ENCODE measurements at places on chromosomes 5 and 9.

GRCh38 chr9:70347046-70347445, 67.4 kb downstream of the KLF9 start:
- DNase-seq: no peak

DNA sequence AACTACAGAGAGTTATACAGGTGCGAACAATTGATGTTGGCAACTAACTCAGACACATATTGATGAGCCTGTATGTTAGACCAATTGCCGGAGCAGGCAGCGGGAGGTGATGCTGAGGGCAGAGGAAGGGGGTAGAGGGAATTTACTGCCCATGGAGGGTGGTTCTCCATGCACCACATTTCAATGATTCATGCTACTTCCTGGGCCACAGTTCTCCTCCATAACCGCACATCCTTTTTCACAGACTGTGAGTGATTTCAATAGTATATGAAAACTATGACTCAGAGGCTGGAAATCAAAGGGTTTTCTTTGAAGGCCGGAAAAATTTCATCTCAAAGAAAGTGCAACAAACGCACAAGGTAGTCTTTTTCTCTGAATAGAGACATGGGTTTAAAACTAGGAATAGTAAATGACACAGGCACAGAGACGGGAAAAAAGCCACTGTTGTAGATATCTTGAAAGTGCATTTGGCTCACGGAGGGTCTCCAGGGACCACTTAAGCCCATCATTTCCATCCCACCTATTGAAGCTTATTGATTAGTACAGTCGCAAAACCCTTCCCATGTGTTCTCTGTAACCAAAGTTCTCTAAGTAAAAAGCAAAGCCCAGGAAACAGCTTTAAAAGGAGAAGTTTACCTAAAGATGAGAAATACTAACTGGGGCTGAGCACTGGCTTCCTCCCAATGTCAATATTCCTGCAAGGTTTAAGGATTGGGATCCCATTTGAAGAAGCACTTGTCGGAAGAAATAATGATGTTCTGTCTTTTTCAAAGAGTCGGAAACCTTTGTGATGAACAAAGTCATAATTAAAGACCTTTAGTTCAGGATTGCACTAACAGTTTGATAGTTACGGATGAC, 28.0 kb upstream of the ADAM19 start:
- no peak for DNase-seq

- DNase-seq: no peak
Observed at GRCh38 chr5:75152860-75153259, 83.8 kb downstream of the ANKRD31 start.

- DNase-seq: no peak
Observed at GRCh38 chr9:72983056-72983455, 30.2 kb upstream of the ALDH1A1 start.

GRCh38 chr9:136011376-136011702, 50.2 kb upstream of the UBAC1 start:
- DNase-seq: no peak

- DNase-seq: no peak
Observed at GRCh38 chr9:107742531-107743309, 253.2 kb upstream of the KLF4 start.

DNA sequence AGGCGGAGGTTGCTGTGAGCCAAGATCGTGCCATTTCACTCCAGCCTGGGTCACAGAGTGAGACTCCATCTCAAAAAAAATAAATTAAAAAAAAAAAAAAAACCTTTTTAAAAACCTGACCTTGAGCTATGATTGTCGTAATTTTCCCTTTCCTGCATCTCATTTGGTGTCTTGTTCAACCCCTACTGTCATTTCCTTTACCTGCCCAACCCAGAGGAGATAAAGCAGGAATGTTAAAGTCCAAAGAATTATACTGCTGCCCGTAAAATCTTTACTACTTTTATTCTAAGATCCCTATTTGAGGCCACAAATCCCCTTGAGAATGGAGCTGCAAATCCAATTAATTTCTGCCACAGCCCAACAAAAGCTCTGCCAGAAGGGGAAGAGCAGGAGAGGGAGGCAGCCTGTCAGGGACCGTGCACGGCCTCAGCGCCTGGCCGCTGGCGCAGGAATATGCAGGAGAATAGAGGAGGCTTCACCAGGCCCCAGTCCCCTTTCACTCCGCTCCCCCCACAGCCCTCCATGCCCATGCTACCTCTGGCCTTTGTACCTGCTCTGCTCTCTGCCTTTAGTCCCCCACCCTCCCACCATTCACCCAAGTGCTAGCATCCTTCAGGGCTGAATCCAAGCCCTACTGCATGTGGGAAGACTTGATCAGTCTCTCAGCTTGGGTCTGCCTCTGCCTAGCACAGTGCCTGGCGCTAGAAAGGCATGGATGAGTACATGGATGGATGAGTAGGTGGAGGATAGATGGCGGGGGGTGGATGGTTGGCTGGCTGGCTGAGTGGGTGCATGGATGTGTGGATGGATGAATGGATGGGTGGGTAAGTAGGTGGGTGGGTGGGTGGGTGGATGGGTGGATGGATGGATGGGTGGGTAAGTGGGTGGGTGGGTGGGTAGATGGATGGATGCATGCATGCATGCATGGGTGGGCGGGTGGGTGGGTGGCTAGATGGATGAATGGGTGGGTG, 99.8 kb upstream of the SARDH start:
- no peak for DNase-seq

- no peak for DNase-seq
Observed at GRCh38 chr5:159059722-159060121, 40.0 kb downstream of the EBF1 start.

DNA sequence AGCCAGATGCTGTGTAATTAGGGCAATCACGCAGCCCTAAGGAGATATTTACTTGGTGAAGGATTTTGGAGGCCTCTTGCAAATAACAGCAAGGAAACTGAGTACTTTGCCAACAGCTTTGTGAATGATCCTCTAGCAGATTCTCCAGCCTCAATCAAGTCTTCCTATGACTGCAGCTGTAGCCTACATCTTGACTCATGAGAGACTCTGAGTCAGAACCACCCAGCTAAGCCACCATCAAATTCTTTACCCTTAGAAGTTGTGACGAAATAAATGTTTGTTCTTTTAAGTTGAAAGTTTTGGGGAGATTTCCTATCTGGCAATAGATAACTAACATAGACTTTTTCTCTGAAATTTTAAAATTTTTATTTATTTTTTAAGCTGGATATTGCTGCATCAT, 237.6 kb upstream of the CCNH start:
- DNase-seq: peak; percentile 61

- DNase-seq: no peak
Observed at GRCh38 chr5:126471875-126472537, 48.8 kb downstream of the GRAMD2B start.

DNA sequence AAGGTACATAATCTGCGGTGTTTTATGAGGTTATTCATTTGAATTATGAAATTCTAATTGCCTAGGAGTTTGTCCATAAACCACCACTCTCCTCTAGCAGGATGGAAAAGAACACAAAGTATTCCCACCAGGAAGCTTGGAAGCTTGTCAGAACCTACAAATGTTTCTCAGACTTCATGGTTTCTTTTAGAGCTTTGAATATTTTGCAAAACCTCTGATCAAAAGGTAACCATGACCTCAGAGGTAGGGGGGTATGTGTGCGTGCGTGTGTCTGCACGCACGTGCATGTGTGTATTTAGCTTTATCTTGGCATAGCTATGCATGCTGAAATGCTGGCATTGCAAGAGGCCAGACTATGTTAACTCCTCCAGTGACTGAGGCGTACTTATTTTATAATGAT, 847.0 kb downstream of the TLE1 start:
- DNase-seq: no peak

DNA sequence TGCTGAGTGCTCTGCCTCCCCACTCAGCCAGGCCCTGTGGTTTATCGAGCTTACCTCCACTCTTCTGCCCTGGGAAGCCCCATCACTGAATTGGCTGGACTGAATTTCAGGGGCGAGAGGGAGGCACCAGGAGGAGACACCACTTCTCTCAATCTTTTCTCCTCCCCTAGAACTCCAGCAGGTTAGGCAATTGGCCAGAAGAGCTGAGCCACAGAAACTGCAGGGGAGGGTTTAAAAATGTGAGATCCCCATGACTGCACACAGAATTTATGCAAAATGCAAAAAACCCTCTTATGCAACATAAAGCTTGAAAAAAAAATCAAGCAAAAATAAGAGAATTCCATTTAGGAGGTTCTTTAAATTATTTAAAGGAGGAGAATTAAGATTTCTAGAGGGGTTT, 29.9 kb downstream of the TUT7 start:
- no peak for DNase-seq

- no peak for DNase-seq
Observed at GRCh38 chr5:9686216-9686615, 56.1 kb upstream of the TAS2R1 start.

GRCh38 chr9:77707383-77708063, 59.4 kb upstream of the GNA14 start:
- DNase-seq: peak; percentile 30

DNA sequence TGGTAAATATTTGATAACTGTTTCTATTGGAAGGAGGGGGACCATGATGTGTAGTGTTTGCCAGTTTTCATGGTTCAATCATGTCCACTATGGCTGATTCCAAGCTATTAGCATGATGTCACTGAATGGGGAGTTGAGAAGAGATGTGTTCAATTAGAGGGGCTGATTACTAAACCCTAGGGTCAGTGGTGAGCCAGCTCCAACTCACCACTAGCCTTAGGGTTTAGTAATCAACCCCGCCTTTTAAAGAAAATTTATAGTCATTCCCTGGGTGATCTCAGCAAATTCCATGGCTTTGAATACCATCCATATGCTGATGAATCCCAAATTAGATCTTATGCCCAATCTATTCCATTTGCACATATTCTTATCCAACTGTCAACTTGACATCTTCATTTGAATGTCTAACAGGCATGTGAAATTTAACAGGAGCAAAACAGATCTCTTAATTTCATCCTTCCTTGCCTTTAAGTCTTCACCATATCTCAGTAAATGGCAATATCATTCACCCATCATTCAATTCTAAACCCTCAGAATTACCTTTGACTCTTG, 98.8 kb downstream of the GCNT1 start:
- no peak for DNase-seq

- no peak for DNase-seq
Observed at GRCh38 chr9:92440751-92441046, 16.4 kb upstream of the OMD start.

DNA sequence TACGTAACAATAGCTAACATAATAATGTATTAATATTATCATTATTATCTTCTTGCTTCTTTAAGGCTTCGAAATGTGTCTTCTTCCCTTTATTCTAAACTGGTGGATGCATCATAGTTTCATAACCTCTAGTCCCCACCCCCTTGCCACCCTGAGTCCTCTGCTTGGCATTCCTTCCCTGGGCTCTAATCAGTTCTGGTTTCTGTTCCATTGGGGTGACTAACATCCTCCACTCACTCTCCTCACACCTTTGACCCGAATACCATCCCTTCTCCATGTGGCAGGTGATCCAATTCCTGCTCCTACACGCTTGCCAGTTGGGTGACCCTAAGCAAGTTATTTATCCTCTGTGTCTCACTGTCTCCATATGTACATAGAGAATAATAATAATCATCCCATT, 286.1 kb downstream of the TRPM3 start:
- no peak for DNase-seq

DNA sequence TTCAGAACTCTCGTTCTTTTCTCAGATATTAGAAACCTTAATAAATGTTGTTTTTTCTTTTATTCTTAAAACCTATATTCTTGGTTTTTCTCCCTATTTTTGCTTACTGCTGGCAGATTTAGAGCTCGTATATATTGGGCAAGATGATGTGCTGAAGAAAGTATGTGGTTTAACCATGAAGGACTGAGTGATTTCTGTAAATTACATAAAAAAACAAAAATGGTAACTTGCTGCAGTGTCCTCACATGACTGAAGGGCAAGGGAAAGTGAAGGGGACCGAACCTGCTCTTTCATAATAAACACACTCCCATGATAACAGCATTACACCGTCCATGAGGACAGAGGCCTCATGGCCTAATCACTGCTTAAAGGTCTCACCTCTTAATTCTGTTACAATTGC, 393.8 kb upstream of the ZNF608 start:
- DNase-seq: no peak
